Activated CD8-positive, alpha-beta memory T cell treated with anti-CD3 and anti-CD28 coated beads, Interleukin-2, amount 50 U/mL, for 48 hours (primary cell): ENCODE measurements at places on chromosomes 12 and 14.

GRCh38 chr12:109868182-109869051 lies 11.9 kb downstream of the GLTP start:
- DNase-seq: no peak

DNA sequence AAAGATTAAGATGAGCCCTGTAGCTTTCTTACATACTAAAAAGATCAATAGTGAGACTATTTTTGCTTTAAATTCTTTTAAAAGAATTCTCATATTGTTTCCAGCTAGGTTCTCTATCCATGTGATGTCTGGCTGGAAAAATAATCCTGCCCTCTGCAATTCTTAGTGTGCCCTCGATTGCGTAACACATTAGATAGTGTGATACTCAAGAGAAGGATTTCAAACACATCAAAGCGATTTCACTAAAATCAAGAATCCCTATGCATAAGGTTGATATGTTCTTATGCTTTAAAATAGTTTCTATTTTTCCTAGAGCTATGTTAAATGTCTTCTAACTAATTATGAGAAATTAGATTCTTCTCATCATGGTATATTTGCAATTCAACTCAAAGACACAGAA lies 127.3 kb upstream of the PLEKHA5 start:
- no peak for DNase-seq

DNA sequence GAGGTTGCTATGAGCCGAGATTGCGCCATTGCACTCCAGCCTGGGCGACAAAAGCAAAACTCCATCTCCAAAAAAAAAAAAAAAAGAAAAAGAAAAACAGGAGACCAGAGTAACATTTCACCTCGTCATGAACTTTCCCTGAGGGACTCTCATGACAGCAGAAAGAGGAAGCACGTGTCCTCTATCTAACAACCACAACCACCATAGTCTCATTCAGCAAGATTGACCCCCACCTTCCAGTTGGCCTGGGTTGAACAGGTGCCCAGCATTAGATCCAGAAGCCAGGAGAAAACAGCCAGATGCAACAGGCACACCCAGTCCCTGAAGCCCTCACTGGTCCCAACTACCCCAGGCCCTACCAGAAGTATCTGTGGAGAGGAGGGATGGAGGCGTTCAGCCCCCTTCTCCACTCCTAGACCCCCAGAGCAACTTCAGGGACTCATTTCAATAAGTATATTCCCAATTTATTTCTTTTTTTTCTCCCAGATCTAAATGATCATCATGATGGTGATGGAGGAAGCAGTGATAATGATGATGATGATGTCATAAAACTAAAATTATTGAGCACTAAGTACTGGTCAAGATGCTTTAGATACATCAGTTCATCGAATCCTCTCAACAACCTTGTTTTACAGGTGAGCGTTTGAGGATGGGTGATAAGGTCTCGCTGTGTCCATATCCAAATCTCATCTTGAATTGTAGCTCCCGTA lies 235.0 kb downstream of the EFCAB11 start:
- no peak for DNase-seq

- DNase-seq: no peak
These were observed 7.9 kb upstream of the GNG2 start for GRCh38 chr14:51852541-51852940.

DNA sequence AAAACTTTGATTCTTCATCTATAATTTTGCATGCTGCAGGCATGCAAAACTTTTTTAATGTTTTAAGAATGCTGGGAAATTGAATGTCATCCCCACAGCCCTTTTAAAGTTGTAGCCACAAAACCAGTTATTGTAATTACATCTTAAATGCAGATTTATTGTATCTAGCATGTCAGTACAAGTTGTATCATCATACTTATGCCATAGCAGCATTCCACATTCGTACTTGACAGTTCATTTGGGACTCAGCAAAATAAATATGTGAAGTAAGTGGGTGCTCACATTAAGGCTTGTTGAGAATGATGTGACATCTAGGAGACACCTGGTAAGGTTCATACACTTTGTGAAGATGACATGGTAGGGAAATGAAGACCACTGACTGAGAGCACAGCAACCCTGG lies 44.0 kb upstream of the GZMB start:
- DNase-seq: no peak

DNA sequence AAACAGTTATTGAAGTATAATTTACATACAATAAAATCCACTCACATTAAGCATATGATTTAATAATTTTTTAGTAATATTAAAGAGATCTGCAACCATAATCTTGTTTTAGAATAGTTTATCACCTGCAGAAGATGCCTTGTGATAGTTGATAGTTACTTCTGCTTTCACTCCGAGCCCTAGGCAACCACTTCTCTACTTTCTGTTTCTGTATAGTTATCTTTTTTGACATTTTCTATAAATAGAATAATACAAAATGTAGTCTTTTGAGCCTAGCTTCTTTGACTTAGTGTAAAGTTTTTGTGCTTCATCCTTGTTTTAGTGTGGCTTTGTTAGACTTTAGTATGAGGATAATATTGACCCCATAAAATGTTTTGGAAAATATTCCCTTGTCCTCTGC lies 111.0 kb downstream of the MNAT1 start:
- DNase-seq: no peak

DNA sequence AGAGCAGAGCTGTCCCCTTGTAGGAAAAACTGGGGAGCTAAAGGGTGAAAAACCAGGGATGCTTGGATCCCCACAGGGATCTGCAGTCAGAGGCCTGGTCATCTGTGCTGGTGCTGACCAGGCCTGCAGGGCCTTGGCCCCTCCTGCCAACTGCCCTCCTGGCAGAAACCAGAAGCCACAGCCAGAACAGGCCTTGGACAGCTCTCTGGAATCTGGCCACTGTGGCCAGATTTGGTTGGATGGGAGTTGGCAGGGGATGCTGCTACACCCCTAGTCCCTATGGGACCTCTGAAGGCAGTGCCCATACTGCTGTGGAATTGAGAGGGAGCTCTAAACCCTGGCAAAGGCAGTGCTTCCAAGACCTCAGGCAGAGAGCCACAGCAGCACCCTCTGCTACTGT lies 9.2 kb upstream of the GPX2 start:
- DNase-seq: no peak

DNA sequence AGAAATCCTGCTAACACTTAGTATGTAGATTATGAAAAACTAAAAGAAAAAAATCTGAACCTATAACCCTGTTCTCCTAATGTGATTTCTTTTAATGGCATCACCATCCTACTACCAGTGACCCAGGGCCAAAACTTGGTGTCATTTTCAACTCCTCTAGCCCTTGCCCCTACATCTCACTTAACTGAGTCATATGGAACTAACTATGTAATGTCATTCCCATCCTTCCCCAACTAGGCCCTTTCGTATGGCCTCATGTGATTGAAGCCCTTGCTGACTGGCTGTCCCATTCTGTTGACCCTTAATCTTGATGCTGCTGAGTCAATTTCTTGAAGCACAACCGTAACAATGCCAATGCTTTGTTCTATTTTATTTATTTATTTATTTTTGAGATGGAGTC lies 7.6 kb downstream of the DMAC2L start:
- no peak for DNase-seq

DNA sequence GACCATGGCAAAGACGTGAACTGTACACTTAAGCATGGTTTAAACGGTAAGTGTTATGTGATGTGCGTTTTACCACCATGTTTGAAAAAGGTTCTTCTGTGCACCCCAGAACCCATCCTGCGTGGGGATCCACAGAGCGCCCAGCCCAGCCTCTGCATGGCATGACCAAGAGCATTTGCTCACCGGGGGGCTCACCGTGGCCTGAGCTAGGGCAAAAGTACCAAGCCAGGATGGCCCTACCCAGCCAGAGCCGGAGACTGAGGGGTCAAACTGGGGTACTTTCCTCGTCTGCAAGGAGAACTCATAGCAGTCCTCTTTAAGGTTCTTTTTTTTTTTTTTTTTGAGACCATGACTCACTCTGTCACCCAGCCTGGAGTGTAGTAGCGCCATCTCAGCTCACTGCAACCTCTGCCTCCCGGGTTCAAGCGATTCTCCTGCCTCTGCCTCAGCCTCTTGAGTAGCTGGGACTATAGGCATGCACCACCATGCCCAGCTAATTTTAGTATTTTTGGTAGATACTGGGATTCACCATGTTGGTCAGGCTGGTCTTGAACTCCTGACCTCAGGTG lies 16.4 kb upstream of the ANKRD9 start:
- DNase-seq: no peak
